ENCODE measurements at places on chromosomes 4 and X.

DNA sequence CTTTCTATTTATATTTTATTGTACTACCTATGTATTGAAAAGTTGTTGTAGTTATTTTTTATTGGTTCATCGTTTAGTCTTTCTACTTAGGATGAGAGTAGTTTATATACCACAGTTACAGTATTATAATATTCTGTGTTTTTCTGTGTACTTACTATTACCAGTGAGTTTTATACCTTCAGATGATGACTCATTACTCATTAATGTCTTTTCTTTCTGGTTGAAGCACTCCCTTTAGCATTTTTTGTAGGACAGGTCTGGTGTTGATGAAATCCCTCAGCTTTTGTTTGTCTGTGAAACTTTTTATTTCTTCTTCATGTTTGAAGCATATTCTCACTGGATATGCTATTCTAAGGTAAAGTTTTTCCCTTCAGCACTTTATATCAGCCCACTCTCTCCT is 7.7 kb downstream of the LUZP4 start:
- no peak for DNase-seq

DNA sequence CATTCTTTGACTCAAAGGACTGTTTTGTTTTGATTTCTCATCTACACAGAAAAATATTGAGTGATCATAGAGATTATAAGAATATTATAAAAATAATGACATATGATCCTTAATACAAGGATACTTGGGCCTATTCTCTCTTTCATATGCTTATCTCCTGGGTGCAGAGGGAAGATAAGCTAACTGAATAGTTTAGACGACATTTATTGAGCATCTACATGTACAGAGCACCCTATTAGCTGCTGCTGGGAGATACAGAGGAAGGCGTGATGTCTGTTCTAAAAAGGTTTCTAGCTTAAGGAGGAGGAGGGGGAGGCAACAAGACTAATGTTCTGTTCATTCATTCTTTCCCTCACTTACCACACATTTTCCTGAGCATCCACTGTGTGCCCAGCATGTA is 106.8 kb downstream of the HDAC8 start:
- DNase-seq, result no peak

- DNase-seq, result no peak
These were observed 10.4 kb upstream of the PPP3CA start for GRCh38 chr4:101357751-101358150.

- no peak for DNase-seq
These were observed 139.7 kb downstream of the ELOVL6 start for GRCh38 chr4:110058677-110059076.

- no peak for DNase-seq
These were observed 345.5 kb upstream of the FSTL5 start for GRCh38 chr4:162509333-162509732.

DNA sequence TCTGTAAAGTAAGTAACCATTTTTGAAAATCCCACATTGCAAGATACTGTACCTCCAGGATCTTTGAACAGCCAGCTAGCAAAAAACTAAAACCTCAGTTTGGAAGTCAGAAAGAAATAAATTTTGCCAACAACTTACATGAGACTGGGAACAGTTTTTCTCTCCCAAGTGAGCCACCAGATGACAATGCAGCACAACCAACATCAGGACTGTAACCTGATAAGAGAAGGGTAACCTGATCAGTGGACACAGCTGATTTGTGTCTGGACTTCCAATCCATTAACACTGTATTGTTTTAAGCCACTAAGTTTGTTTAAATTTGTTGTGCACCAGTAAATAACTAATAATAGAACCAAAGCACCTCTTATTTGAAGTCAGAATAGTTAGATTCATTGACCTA is 923.3 kb downstream of the FAT4 start:
- DNase-seq, result no peak

DNA sequence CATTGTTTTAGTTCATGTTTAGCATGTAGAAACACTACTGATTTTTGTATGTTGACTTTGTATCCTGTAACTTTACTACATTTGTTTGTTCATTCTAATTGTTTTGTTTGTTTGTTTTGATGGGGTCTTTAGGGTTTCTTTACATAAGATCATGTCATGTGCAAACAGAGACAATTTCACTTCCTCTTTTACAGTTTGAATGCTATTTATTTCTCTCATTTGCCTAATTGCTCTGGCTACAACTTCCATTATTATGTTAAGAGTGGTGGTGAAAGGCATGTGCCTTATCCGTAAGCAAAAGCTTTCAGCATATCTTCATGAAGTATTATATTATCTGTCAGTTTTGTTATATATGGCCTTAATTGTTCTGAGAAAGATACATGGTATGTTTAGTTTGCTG is 571.1 kb downstream of the PCDH7 start:
- no peak for DNase-seq

- no peak for DNase-seq
These were observed 132.0 kb upstream of the RAI2 start for GRCh38 chrX:17993062-17993461.

DNA sequence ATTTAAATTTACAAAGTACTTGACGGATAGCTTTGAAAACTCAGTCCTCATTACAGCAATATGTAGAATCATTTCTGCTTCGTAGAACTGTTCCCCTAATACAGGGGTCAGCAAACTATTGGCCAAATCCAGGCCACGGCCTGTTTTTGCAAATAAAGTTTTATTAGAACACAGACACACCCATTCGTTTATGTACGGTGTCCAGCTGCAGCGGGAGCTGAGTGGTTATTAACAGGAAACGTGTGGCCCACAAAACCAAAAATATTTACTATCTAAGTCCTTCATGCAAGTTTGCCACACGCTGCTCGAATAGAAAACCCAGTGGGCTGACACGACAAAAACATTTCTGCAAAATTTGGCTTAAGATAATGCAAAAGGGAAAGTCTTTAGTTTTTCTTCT is 146.5 kb downstream of the AFAP1 start:
- no peak for DNase-seq

All from effector CD4-positive, alpha-beta T cell (primary cell).